ENCODE measurements at places on chromosomes 1 and 21. TPM values are rescaled to one million over a fixed set of nuclear protein-coding genes. Genes with fewer than 3 reads are reported as not detected.

Gene SPRR1A
- not detected for polyA plus RNA-seq

GRCh38 chr1:19374083-19374801 is 62.1 kb downstream of the SLC66A1 start:
- no peak for DNase-seq

DNA sequence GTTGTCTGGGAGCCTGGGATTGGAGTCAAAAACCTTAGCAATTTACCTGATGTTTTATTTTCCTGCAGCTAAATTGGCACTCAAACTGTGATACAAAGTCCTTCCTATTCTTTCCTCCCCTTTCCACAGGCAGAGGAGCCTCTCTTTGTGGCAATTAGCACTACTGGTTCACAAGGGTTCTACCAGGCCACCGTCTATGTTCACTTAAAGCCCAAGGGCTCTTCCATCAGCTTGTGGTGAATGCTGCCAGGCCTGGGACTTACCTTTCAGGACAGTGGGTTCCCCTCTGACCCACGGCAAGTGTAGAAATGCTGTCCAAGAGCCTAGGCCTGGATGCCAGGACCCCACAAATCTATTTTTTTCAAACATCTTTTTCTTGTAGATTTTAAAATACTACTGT is 251.9 kb upstream of the B3GALT2 start:
- DNase-seq, result no peak

Gene SYPL2
- polyA plus RNA-seq, result 138 TPM

Gene SPRR2F
- polyA plus RNA-seq, result not detected

DNA sequence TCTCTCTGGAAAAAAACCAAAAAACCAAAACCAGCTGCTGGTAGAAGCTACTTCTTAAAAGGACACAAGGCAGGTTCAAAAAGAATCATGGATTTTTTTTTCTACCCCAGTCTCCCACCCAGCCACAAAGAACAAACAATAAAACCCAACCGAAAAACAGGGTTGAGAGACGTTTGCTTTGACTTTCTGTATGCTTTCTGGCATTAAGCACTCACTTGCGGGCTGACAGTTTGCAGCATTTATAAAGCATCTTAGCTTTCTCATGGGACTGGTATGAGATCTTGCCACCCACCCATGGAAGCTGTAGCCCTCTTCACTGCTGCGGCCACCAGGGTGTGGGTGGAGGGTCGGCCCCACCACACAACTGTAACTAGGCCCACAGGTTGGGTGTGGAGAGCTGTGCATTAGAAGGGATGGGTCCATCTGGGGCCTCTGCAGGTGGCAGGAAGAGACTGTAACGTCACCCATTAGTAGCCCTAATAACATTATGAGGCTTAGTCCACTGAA is 165.7 kb downstream of the RHOU start:
- DNase-seq, result no peak

GRCh38 chr1:10057796-10058195 is 25.0 kb downstream of the UBE4B start:
- no peak for DNase-seq

DNA sequence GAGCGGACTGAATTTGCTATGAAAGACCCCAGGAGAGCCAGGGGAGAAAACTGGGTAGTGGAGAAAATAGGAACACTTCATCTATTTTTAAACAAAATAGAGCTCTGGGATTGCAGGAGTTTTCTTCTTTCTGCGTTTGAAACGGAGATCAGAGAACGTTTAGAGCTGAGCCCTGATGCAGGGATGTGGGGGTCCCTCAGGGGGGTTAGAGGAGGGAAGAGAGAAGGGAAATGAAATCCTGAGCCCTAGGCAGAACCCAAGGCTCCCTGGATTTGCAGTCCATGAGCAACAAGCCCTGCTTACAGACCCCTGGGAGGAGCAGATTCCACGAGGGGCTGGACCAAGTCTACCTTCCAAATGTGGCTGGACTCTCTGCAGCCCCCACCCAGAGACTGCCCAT is 21.8 kb downstream of the STYXL2 start:
- no peak for DNase-seq

DNA sequence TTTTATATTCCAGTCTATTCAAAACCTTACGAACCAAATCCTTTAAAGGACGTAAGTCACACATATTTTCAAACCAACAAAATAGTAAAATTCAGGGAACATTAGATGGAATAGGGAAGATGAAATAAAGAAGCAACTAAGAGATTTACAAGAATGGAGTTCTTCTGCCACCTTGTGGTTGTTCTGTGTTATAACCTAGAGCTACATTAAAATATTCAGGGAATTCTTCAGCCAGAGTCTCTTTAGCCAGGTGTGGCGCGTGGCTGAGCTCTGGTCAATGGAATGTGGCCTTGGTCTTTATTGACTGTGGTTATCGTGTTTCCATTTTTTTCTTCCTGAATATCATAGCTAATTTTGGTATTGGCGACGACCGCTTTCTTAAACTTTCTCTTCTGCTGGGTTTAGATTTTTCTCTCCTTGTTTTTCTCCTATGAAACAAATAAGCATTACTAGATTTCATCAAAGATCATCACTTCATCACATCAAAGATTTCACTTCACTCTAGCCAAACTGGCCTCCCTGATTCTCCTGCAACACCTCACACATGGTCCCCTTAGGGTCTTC is 221.3 kb downstream of the MRPL39 start:
- DNase-seq, result peak; percentile 48
